Endodermal cell (in vitro differentiated cells): ENCODE measurements at places on chromosomes 1 and 21. TPM values are rescaled to one million over a fixed set of nuclear protein-coding genes. Genes with fewer than 3 reads are reported as not detected.

The LCE1F gene
- total RNA-seq: not detected in 2 replicates

- DNase-seq: no peak
- no peak overlapping the region for H3K4me3 ChIP-seq
- no peaks in the 10 kb centered on the region for H3K36me3 ChIP-seq
- no peaks in the 10 kb centered on the region for H3K4me1 ChIP-seq
- no peaks in the 10 kb centered on the region for H3K27me3 ChIP-seq
These were observed 111.4 kb upstream of the ARTN start for GRCh38 chr1:43822040-43822690.

The OR2L3 gene
- not detected in 2 replicates for total RNA-seq

GRCh38 chr1:29047142-29047541 lies 76.6 kb downstream of the TMEM200B start:
- DNase-seq: no peak
- H3K36me3 ChIP-seq: no peaks in the 10 kb centered on the region
- H3K27ac ChIP-seq: no peak overlapping the region
- H3K27me3 ChIP-seq: no peaks in the 10 kb centered on the region
- no peaks in the 10 kb centered on the region for H3K4me1 ChIP-seq

DNA sequence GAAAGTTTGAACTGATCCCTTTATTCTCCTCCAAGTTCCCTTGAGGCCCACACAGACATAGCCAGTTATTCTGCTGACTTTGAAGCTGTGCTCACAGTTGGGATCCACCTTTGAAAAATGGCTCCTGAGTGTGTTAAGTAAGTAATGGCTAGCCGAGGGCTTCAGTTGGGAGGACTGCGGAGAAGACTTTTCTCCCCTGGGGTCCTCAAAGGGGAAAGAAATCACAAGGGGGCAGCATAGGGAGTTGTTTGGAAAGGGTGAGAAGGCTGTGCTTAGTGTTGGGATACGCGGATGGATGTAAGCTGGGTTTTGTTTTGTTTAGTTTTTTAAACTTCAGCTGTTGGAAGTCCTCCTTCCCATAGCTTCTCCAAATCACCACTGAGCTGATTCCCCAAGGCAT lies 8.3 kb downstream of the PGM1 start:
- peak; percentile 62 for DNase-seq
- peaks cover 9% of the 10 kb centered on the region for H3K36me3 ChIP-seq
- no peaks in the 10 kb centered on the region for H3K27me3 ChIP-seq
- H3K4me1 ChIP-seq: peaks cover 10% of the 10 kb centered on the region
- H3K4me3 ChIP-seq: no peak overlapping the region

GRCh38 chr1:226481133-226481532 lies 67.4 kb upstream of the STUM start:
- H3K4me1 ChIP-seq: peaks cover 2% of the 10 kb centered on the region
- H3K27me3 ChIP-seq: no peaks in the 10 kb centered on the region
- no peak for DNase-seq
- H3K4me3 ChIP-seq: no peak overlapping the region
